HAP-1 (cell line): ENCODE measurements at places on chromosomes 3 and 15.

- DNase-seq = no peak
Observed at GRCh38 chr3:14228681-14229470, 50.3 kb downstream of the LSM3 start.

- no peak for DNase-seq
Observed at GRCh38 chr3:55094676-55095075, 166.8 kb upstream of the LRTM1 start.

- no peak for DNase-seq
Observed at GRCh38 chr3:150094150-150094933, 123.6 kb upstream of the PFN2 start.

- DNase-seq = no peak
Observed at GRCh38 chr15:66846811-66847210, 144.8 kb downstream of the SMAD6 start.

- no peak for DNase-seq
Observed at GRCh38 chr15:51675234-51675633, 6.1 kb upstream of the SCG3 start.

GRCh38 chr15:71463156-71463665 is 347.1 kb upstream of the NR2E3 start:
- no peak for DNase-seq

DNA sequence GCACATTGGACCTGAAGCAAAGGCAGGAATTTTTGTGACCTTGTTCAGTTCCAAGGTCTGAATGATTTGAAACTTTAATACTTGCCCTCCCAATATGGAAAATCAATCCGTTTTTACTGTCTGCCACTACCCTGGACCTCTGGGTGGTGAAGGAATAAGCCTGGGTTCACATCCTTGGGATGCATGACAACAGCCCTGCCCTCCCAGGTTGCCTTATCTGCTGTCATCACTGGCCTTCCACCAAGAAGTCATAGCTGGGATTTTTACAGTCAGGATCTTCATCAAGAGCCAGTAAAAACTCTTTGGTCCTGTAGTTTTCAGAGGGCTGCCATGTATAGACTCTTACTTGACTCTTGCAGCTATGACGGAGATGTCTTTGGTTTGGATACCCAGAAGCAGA is 128.6 kb downstream of the MYLK start:
- no peak for DNase-seq

- no peak for DNase-seq
Observed at GRCh38 chr3:173003471-173003870, 137.6 kb downstream of the SPATA16 start.

- DNase-seq = no peak
Observed at GRCh38 chr3:12948891-12949711, 107.7 kb upstream of the RPL32 start.

DNA sequence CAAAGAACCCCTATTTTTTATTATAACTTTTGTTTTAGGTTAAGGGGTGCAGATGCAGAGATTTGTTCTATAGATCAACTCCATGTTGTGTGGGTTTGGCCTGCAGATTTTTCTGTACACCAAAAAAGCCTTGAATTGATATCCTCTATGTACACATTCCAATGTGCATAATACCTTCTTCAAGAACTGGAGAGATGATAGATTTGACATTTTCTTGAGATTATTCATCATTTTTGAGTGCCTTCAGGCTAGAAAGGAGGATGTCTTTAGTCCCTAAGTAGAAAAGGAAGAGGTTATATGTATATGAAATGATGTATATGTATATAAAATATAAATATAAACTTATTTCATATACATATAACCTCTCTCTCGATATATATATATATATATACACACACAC is 1190.0 kb upstream of the ALCAM start:
- no peak for DNase-seq

DNA sequence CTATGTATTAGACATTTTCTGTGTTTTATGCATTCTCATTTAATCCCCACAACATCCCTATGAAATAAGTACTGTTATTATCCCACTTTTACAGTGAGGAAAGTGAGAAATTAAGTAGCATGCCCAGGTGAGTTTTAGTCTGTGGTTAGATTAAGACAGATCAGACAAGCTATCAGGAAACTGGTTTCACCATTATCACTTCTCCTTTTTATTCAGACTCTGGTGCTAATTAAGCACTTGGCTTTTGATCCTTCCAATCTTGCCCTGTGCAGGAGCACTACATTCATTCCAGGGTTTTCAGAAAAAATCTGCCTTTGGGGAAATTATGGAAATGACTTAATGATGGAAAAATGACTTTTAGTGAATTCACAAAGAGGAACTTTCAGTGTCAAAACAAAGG is 115.2 kb downstream of the TMEM108 start:
- DNase-seq = no peak

- DNase-seq = no peak
Observed at GRCh38 chr3:162602619-162603018, 1106.0 kb downstream of the OTOL1 start.

DNA sequence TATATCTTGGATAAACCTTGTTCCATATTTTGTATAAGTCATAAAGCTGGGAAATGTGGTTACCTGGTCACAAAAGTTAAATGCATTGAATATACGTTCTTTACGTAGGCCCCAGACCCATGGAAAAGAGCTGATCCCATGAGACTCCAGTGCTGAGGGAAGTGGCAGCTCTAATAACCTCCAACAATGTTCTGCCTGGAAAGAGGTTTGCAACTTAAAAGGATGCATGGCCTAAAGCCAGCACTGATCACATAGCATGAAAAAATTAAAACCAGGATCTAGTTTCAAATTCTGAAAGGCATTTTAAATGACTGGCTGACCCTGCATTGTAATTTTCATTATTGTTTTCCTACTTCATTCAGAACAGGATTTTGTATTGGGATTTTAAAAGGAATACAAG is 27.9 kb upstream of the STRIT1 start:
- DNase-seq = peak; percentile 78

DNA sequence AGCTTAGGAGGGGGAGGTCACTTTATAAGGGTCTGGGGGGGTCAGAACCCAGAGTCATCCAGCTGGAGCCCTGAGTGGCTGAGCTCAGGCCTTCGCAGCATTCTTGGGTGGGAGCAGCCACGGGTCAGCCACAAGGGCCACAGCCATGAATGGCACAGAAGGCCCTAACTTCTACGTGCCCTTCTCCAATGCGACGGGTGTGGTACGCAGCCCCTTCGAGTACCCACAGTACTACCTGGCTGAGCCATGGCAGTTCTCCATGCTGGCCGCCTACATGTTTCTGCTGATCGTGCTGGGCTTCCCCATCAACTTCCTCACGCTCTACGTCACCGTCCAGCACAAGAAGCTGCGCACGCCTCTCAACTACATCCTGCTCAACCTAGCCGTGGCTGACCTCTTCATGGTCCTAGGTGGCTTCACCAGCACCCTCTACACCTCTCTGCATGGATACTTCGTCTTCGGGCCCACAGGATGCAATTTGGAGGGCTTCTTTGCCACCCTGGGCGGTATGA is at the start of gene RHO:
TSS of gene RHO (plus strand) at position 51 of the 512 bp plus-strand sequence. CDS start at position 146, 95 bp downstream.
- no peak for DNase-seq

GRCh38 chr3:150697646-150698045 is 6.1 kb downstream of the ERICH6 start:
- no peak for DNase-seq

- no peak for DNase-seq
Observed at GRCh38 chr15:88382482-88382983, 84.7 kb downstream of the MRPL46 start.

- DNase-seq = no peak
Observed at GRCh38 chr15:39599871-39600270, 19.0 kb downstream of the THBS1 start.

DNA sequence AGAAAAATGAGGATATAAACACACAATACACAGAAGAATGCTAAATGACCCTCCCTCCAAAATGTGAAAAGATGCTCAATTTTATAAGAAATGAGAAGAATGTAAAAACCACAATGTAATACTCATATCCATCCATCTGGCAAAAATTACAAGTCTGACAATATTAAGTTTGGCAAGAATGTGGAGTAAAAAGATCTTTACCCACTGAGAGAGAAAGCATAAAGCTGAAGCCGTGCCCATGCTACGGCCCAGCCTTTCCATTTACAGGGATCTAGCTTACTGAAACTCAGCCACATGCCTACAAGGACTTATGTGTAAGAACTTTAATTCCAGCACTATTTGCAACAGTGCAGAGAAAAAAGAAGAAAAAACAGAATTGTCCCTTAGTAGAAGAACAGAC is 42.9 kb downstream of the ATP13A3 start:
- no peak for DNase-seq

GRCh38 chr3:48695393-48695753 is 9.7 kb upstream of the NCKIPSD start:
- DNase-seq = no peak

DNA sequence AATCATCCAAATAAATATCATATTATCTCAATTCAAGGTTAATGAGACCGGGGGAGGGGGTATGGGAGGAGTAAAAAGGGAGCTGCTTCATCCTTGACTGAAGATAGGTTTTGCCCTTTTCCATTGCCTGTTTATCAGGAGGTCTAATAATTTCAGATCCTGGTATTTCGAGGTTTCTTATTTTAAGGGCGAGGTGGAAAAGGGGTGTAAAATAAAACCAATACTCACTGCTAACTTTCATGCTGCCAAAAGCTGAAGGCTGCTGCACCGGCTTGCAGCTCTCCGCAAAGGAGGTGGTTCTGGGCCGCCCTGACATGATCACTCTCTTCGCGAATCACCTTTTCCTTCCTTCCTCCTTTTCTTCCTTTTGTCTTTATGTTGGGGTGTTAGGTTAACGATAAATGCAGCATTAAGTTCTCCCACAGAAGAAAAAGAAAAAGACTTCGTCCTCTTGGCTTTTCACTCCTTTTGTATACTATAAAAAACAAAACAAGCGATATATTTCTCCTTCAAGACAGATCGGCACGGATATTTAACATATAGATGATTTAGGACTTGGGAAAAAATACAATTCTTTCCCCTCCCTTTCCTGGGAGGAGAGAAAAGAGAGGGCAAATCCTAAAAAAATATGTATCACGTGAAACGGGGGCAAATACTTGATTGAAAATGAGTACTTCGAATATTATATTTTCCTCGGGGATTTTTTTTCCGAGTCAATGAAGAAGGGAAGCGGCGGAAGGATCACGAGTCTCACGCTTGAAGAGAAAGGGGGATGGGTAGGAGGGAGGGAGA is 932 bp downstream of the GSK3B start:
- DNase-seq = peak; percentile 73

DNA sequence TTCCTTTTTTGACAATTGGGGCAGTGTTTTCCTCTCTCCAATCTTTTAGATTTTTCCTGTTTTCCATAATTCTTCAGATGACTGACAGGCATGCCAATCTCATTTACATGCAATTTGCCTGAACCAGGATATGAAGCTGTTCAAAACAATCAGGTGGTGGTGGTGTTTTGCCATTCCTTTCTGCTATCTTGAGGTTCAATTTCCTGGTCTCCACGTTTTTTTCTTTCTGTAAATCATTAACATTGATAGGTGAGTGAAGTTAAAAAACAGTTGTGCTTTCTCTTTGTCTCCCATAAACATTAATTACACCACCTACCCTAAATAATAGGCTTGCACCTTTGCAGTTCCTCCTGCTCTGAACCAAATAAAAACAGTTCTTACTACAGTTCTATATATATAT is 49.1 kb downstream of the C2CD4A start:
- DNase-seq = no peak
